ENCODE measurements at places on chromosomes 12 and 14. TPM values are rescaled to one million over a fixed set of nuclear protein-coding genes. Genes with fewer than 3 reads are reported as not detected.

NKX2-1 gene
- total RNA-seq: 180 TPM

DNA sequence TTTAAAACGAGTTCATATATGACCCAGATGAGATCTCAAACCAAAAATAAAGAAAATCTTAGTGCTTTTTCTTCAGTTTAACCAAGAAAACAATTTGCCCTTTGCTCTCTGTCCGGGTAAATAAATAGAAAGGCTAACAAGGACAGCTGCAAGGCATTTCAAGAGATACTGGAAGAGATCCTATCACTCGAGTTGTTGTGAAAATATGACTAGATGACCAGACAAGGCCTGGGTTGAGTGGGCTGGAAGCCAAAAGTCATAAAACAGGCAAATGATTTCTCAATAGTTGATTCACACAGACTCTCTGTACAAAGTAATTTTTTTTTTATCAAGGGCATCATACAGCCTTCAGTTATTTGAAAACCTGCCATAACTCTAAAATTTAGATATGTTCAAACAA, 55.9 kb upstream of the AVPR1A start:
- no peak for DNase-seq

DNA sequence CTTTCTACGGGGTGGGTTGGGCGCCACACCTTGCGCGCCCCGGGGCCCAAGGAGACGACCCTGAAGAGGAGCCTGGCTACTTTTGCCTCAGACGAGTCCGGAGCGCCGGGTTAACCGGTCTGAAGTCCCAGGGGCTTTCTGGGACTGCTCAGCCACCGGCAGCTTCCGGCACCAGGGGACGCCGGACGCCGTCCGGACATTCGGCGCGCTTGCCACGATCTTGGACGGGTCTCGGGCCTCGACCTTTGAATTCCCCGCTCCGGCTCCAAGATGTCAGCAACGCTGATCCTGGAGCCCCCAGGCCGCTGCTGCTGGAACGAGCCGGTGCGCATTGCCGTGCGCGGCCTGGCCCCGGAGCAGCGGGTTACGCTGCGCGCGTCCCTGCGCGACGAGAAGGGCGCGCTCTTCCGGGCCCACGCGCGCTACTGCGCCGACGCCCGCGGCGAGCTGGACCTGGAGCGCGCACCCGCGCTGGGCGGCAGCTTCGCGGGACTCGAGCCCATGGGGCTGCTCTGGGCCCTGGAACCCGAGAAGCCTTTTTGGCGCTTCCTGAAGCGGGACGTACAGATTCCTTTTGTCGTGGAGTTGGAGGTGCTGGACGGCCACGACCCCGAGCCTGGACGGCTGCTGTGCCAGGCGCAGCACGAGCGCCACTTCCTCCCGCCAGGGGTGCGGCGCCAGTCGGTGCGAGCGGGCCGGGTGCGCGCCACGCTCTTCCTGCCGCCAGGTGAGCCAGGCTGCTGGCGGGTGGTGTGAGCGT, at the start of gene ACOT4:
Gene ACOT4, plus strand, starts transcription at position 184 of the 760 bp plus-strand sequence. Its CDS starts 87 bp downstream, at position 271.
- peak; percentile 66 for DNase-seq

DNA sequence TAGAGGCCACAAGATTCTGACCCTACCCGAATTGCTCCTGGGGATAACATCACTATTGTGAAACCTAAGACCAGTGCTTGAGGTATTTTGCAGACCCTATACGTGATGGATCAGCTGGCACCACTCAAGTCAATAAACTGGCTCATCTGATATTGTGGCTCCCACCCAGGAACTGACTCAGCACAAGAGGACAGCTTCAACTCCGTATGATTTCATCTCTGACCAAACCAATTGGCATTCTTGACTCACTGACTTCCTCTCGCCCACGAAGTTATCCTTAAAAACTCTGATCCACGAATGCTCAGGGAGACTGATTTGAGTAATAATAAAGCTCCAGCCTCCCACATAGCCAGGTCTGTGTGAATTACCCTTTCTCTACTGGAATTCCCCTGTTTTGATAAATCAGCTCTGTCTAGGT, 1036.1 kb upstream of the TMEM132C start:
- DNase-seq: no peak

- DNase-seq: no peak
Measured at GRCh38 chr14:104887623-104888488, 22.8 kb downstream of the CEP170B start.

DNA sequence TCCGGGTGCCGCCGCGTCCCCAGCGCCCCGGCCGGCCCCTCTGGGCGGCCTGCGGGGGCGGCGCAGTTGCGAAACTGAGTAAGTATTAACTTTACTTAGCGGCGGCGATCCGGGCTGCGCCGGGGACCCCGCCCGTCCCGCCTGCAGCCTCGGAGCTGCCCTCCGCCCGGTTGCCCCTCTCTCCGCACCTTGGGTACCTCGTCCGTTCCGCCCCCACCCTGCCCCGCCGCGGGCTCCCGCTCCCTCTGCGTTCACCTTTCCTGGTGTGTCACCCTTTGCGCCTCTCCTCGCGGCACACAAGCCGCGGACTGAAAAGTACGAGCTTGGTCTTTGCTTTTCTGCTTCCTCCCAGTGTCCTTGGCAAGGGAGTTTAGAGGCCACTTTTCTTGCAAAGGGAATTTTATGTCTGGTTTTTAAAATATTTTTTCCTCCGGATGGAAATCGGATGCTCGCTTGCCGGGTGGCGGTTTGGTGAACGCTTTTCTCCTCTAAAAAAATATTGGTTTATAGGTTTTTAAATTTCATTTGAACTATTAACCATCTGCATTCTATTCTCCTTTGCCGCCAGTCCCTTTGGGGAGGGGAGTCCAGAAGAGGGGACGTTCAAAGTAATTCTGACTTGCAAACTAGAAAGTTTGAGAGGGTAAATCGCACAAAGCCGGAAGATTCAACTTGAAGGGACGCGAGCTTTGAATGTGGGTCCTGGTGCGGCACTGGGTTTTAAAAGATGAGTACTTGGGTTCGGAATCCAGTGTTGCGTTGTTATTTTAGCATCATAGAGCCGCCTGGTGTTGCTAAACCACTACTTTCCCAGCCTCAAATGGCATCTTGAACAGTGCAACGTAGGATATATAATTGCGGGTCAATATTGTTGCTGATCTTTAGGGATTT, 834 bp downstream of the RASSF8 start:
- peak; percentile 64 for DNase-seq

DNA sequence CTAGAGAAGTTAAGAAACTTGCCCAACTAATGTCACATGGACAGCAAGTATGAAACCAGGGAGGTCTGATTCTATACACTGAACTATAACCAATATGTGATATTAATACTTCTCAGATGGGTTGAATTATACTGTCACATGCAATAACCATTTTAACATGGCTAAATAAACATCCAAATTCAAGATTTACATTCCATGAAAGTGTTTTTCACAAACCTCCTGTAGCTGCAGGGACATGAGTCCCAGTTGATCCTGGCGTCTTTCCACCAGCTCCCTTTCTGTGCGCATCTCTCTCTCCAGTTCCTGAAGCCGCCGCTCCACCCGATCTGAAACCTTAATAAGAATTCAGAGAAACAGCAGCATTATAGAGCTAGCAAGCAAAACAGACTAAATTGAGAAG, 79.0 kb downstream of the CEP128 start:
- DNase-seq: no peak

GRCh38 chr12:5064913-5065490, 21.3 kb downstream of the KCNA5 start:
- no peak for DNase-seq

DNA sequence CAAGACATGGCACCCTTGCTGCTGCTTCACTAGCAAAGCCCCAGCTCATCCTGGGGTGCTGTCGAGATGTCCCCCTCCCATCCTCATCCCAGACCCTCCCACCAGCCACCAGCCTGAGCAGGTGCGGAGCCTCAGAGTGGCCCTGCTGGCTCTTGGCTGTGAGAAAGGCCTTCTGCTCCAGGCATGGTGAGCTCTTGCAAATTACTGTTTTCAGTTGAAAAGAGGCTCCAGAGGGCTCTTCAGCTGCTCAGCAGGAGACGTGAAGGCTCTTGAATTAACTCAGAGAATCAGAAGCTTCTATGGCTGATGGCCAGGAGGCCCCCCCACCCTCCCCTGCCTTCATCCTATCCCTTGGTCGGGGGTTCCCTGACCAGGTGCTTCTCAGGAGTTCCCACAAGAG, 44.1 kb downstream of the WSCD2 start:
- no peak for DNase-seq

GRCh38 chr12:26642361-26642760, 190.6 kb downstream of the ITPR2 start:
- DNase-seq: no peak

STAC3 gene
- 8.7 TPM for total RNA-seq

GRCh38 chr12:104750061-104750460, 208.0 kb downstream of the SLC41A2 start:
- DNase-seq: peak; percentile 63

ZDHHC22 gene
- total RNA-seq: not detected

SLC5A8 gene
- 1.3 TPM for total RNA-seq

P2RX7 gene
- total RNA-seq: 20.5 TPM

LRCOL1 gene
- 2.3 TPM for total RNA-seq

- DNase-seq: no peak
Measured at GRCh38 chr14:104532191-104532555, 47.4 kb upstream of the C14orf180 start.

- no peak for DNase-seq
Measured at GRCh38 chr12:16072678-16073077, 161.5 kb downstream of the DERA start.

- DNase-seq: no peak
Measured at GRCh38 chr14:77339407-77339806, 18.6 kb downstream of the GSTZ1 start.

CFAP54 gene
- total RNA-seq: 7.9 TPM

RASAL1 gene
- 0.41 TPM for total RNA-seq

GRCh38 chr12:3453206-3453989, 37.6 kb upstream of the PRMT8 start:
- no peak for DNase-seq
